Hippocampal formation (tissue), 2 donors: ENCODE measurements at places on chromosomes 4 and X.

GRCh38 chr4:15479089-15479912, 9.6 kb downstream of the CC2D2A start:
- DNase-seq: peak; percentile 70

- DNase-seq: no peak
These were observed 39.7 kb upstream of the VCX3B start for GRCh38 chrX:8424912-8425311.

GRCh38 chr4:107743532-107743931, 23.5 kb upstream of the PAPSS1 start:
- no peak for DNase-seq

- no peak for DNase-seq
These were observed 9.9 kb downstream of the BCAP31 start for GRCh38 chrX:153714256-153714655.

GRCh38 chrX:74925225-74926088, at the start of gene NEXMIF:
Gene NEXMIF (minus strand): TSS chrX:74925452.
- DNase-seq: peak; percentile 14

GRCh38 chr4:128658214-128658631, 151.3 kb upstream of the JADE1 start:
- no peak for DNase-seq

GRCh38 chr4:176767183-176767582, 25.5 kb downstream of the VEGFC start:
- DNase-seq: no peak

- no peak for DNase-seq
These were observed 8.9 kb upstream of the ZNF518B start for GRCh38 chr4:10466161-10466560.

DNA sequence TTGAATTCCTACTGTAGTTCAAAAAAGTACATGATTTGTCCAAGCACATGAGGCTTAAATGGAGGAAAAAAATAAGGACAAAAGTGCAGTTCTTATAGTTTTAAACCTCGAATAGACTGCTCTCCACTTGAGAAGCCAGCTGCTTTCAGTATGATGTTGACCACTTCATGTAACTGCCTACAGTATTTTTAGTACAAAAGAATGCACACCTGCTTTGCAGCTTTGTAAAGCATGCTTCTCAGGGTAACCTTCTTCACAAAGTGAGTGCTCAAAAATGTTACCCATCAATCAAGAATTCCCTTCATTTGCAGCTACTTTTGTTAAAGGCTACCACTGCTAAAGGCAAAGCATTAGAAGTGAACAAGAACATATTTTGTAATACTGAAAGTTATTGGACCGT, 83.4 kb upstream of the FAM47B start:
- no peak for DNase-seq

GRCh38 chr4:38237139-38237538, 276.9 kb downstream of the PTTG2 start:
- no peak for DNase-seq
